ENCODE measurements at places on chromosomes 2 and 18.

GRCh38 chr2:241984271-241984655 is 114.7 kb downstream of the RTP5 start:
- DNase-seq: no peak

DNA sequence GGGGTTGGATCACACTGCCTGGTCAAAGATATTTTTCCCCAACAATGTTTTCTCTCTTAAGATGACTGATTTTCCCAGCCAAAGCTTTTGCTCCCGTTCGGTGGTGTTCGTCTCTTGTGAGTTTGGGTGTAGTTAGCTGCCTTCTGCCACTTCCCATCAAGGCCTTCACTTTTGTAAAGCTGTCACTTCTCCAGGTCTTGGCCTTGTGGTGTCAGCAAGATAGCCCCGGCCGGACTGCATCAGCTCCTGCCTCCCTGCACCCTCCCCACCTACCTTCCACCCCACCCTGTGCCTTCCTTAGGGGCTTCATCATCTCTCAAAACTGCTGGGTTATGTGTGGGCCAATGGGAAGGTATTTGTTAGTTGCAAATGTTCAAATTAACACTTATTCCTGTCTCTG is 228.9 kb downstream of the BCL11A start:
- DNase-seq: no peak

GRCh38 chr2:144333143-144333555 is 186.8 kb downstream of the ZEB2 start:
- no peak for DNase-seq

DNA sequence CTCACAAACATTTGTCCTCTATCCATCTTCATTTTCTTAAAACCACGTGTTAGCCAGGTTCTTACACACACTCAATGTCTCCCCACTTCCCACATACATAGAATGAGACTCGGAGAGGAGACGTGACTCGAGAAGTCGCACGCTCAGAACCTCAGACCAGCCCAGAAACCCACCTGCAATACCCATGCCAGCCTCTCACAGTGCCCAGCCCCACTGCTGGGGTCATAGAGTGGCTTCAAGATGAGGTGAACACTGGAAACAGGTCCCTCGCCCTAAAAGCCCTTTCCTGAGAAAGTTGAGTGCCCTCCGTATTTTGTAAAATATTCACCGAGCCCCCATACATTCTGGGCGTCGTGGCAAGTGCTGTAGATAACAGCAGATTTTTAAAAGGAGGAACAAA is 487.4 kb downstream of the EIPR1 start:
- DNase-seq: no peak

GRCh38 chr2:168568476-168569267 is 112.6 kb downstream of the CERS6 start:
- DNase-seq: no peak

DNA sequence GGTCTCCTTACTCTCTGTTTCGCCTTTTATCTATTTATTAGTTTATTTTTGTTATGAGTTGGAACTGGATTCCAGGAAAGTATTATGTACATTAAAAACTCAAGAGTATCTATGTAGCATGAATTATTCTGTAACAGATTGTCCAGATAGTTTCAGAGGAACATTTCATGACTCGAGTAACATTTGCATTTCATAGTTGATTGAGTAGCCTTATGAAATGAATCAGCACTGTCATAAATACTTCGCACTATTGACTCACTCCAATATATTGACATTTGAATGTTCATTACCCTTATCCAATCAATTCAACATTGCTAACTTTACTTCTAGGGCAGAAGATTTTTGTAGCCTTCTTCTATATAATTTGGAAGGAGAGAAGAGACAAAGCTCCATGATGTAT is 11.3 kb upstream of the VRK2 start:
- no peak for DNase-seq
